ENCODE measurements at places on chromosomes 3 and 15. TPM values are rescaled to one million over a fixed set of nuclear protein-coding genes. Genes with fewer than 3 reads are reported as not detected.

Gene IGSF10
- total RNA-seq, result not detected

Gene ASB14
- total RNA-seq, result not detected

Gene BBX
- 71.3 TPM for total RNA-seq

Gene C3orf22
- not detected for total RNA-seq

Gene FBXL22
- total RNA-seq, result 1.7 TPM

Gene SLC22A14
- total RNA-seq, result not detected

Gene NOX5
- total RNA-seq, result not detected

Gene OCA2
- not detected for total RNA-seq

Gene FANCD2OS
- total RNA-seq, result not detected

- no peak for DNase-seq
Measured at GRCh38 chr15:94542391-94542790, 311.0 kb downstream of the MCTP2 start.

GRCh38 chr15:64038878-64039610 is 7.2 kb downstream of the DAPK2 start:
- DNase-seq, result no peak

DNA sequence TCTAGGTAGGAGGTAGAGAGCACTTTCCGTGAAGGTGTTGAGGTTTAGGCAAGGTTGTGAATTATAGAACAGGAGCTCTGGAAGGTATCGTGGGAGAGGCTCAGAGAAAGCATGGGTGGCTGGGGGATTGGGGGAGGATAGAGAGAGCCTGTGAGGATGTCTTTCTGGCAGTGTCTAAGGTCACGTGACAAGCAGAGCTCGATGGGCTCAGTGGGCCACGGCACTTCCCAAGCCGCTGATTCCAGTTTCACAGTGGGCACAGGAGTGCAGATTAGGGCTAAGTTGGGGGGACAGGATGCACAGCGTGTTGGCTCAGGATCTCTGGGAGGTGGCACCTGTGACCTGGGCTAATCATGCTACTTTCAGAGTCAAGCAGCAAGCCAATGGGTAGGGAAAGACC is 52.0 kb downstream of the CEMIP start:
- DNase-seq, result no peak

GRCh38 chr3:25727316-25727715 is 55.9 kb downstream of the NGLY1 start:
- no peak for DNase-seq

DNA sequence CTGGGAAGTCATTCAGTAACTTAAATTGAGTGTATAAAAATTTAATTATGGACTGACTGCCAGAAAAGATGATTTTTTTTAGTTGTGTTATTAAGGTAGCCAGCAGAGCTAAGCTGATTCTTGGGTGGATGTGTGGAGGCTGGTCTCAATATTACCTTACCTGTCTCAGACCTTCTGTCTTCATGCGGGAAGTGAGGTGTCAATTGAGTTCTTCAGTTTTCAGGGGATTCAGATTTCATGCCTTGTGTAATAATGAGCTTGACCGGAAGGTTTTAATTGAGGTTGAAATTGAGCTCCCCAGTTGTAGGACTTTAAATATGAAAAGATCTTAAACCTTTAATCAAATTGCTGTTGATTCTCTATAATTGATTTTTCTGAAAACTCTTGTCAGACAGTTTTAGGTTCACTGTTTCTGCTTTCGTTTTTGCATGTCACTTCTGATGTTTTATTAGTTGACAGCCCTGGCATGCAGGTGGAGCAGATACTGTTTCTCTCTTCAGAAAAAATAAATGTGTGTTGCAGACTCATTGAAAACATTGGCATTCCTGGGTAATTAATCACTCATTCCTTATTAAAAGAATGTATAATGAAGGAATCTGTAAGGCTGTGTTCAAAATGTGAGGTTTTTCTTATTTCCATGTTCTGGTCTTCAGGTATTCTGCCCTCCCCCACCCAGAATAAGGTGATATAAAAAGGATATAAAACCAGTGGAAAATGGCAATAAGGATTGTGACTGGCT is 54.5 kb downstream of the PSMD6 start:
- DNase-seq, result no peak

DNA sequence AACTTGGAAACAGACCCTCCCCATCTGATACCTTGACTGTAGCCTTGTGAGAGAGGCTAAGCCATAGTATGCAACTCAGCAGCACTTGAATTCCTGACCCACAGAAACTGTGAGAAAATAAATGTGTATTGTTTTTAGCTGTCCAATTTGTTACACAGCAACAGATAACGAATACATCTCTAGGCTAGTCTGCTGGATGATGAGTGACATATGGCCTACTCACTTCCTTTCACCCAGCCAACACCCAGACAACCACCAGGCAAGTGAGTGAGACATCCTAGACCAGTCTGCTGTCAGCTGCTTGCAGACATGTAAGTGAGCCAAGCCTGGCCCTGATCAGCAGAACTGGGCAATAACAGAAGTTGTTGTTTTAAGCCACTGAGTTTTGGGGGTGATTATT is 19.2 kb upstream of the SMAD6 start:
- no peak for DNase-seq

- DNase-seq, result no peak
Measured at GRCh38 chr15:65326117-65326526, 21.6 kb downstream of the RNU5B-1 start.

DNA sequence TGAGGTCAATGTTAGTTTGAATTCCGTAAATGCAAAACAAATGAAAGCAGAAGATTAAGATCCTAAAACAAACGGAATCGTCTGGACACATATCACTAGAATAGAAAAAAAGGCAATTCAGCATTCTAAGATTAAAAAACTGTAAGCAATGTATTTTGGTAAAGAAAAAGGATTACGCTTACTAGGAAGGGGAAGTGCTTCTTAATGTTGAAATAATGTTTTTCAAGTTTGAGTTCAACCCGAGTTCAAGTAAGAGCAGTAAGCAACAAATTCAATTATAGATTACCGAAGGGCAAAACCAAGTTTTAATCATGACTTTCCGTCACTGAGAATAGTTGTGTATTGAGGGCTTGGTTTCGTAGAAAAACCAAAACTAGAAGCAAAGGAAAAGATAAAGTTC is 637 bp downstream of the CIP2A start:
- no peak for DNase-seq

GRCh38 chr3:98612587-98612986 is 19.2 kb upstream of the CPOX start:
- DNase-seq, result no peak

DNA sequence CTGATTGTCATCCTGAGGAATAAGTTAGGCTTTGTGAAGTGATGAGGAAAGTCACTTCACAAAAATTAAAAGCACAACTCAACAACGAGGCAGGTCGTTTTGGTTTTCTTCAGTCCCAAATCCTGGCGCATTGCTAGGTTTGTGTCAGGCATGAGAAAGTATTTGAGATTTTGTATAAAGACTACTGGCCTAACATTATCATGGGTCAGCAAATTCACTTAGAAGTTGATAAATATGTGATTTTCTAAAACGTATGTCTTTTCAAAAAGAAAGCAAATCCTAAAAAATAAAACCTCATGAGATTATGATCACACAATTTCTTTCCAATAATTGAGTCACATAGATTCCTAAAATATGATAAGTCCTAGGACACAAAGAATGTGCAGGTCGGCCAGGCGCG is 395.8 kb upstream of the RORA start:
- no peak for DNase-seq

DNA sequence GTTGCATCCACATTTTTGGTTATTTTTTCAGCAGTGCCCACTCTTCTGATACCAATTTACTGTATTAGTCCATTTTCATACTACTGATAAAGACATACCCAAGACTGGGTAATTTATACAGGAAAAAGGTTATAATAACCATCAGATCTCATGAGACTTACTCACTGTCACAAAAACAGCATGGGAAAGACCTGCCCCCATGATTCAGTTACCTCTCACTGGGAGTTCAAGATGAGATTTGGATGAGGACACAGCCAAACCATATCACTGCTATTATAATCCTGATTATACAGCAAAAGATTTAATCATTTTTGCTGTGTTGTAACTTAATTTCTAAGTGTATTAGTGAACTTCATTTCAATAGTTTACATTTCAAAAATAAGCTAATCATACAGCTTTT is 6.6 kb downstream of the ZBED2 start:
- no peak for DNase-seq

- DNase-seq, result peak; percentile 93
Measured at GRCh38 chr15:63191895-63192618, 2.7 kb downstream of the RAB8B start.

DNA sequence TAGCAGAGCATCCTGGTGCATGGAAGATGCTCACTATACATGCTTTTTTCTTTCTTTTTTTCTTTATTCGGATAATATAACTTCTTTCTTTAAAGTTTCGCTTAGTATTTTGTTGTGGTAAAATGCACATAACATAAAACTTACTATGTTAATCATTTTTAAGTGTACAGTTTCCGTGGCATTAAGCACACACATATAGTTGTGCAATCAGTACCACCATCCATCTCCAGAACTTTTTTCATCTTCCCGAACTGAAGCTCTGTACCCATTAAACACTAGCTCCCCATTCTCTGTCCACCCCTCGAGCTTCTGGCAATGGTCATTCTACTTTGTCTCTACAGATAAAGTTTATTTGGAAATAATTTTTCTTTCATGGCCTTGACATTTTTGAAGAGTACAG is 1.0 kb upstream of the JAGN1 start:
- DNase-seq, result no peak

DNA sequence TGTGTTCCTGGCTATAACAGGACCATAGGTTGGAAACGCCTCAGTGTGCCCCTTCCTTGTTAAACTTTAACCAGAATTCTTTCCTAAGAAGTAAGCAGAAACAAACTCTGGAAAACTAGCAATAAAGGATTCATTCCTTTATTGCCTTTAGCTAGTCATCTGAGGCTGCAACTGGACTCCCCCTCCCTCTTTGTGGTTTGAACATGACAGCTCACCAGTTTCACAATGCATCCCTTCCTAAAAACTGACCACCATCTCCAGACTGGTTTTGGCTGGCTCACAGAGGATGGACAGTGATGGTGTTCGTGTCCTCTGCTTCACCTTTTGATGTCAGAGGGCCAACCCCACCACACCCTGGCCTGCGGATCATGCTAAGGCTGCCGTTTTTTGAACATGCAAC is 27.9 kb upstream of the TGFBR2 start:
- no peak for DNase-seq

DNA sequence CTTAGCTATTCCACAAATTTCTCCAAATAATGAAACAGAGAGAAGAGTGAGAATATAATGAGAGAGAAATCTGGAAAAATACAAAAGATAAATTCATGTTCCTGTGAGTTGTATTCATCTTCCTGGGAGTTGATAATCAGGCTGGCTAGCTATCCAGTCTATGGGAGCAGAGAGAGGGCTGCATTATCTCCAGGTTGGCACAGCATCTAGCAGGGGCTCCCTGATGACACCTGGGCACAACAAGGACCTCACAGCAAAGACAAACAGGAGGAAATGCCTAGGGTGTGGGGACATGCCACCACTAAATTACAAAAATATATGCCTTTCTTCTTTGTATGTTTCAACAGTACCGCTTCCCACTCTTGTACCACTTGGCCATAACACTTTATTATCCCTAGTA is 1.9 kb downstream of the EHD4 start:
- DNase-seq, result no peak

- DNase-seq, result no peak
Measured at GRCh38 chr15:72345806-72346205, 25.8 kb upstream of the CELF6 start.
